AG20443 (cell line): ENCODE measurements at places on chromosomes 4 and X.
A peak's percentile ranks its signal among the peaks of the same experiment; 100 is the strongest.

DNA sequence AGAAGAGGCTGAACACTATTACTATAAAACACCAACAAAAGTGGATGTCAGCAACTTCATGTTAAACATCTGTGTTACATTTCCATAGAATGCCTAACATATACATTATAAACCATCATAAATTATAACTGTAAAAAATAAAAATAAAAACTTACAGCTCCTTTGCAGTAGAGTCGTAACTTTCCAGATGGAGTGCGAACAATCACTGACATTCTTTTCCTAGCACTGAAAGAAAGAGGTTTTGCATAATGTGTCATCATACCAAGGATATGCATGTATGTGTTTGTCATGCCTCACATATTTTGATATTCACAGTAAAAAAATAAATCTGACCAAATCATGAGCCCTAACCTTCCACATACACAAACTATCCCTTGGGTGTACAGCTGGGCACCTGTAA is 113.1 kb downstream of the ATP8A1 start:
- DNase-seq = no peak

GRCh38 chrX:47178337-47178736 is 15.3 kb upstream of the UBA1 start:
- no peak for DNase-seq

GRCh38 chrX:118499295-118499694 is 3.7 kb downstream of the DOCK11 start:
- no peak for DNase-seq

GRCh38 chr4:186622788-186623464 is 67.6 kb upstream of the MTNR1A start:
- DNase-seq = peak; percentile 82

DNA sequence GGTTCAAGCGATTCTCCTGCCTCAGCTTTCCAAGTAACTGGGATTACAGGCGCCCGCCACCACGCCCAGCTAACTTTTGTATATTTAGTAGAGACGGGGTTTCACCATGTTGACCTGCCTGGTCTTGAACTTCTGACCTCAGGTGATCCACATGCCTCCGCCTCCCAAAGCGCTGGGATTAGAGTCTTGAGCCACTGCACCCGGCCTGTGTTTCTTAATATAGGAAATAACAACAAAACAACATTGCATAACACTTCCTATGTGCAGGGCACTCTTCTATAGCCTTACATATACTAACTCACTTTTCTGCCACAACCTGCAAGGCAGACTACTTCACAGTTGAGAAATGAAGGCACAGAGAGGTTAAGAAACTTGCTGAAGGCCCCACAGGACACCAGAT is 12.8 kb upstream of the TMEM131L start:
- no peak for DNase-seq

GRCh38 chr4:19047279-19047880 is 1025.8 kb upstream of the LCORL start:
- no peak for DNase-seq

- DNase-seq = no peak
Measured at GRCh38 chr4:163523791-163524365, 29.4 kb downstream of the TMA16 start.

- DNase-seq = peak; percentile 15
Measured at GRCh38 chrX:130085551-130086446, 24.5 kb downstream of the ELF4 start.

DNA sequence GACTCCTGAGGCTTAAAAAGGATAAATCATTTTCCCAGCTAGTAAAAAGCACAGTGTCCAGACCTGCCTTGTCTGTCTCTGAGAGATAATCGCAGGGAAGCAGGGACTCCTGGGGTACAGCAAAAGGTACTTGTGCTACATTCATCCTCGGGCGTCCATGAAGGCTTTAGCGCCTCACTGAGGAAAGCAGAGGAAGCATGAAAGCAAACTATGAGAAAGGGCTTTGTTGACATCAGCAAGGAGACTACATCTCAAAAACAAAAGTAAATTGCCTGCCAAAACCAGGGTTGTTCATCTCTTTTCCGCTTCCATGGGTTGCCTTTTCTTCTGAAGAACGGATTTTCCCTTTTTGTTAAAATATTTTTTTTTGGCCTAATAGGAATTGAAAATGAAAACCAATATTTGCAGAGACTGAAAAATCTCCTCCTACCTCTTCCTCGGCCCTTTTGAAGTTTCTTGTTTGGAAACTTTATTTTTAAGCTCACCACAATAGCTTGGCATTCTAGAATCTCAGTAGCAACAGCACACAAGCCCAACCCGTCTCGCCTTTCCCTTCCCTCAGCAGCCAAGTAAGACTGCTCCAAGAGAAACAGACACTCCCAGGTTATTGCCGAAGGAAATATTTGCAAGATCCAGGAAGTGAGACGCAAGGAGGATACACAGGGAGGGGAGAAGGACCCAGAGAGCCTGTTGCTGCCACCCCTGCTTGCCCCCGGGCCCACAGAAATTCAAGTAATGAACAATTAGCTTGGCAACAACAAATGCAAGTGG is 148.3 kb upstream of the DGKK start:
- no peak for DNase-seq

DNA sequence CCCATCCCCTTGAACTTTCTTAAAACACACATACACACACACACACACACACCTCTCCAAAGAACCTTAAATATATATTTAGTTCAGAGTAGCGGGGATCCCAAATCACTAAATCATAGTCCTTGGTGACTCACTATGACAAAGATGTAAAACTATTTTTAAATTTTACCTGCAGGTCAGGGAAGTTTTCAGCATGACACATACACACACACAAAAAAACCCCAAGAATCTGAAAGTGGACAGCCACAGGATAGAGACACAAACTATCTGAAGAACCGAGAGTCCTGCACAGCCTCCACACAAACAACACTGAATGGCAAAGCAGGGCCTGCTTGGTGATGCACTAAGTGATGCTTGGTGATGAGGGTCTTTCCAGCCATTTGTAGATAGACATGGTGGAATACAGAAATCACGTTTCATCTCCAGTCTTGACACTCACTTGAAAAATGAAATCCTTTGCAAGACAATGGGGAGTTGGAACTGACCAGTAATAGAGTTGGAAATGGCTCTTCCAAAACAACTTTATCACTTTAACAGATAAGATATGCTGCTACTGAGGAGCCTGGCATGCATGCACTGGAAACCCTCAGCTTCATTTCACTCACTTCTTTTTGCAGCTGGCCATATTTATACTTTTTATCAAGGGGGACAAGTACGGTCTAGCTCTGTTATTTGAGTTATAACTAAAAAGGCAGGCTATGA is 307.3 kb downstream of the RAPGEF2 start:
- no peak for DNase-seq

DNA sequence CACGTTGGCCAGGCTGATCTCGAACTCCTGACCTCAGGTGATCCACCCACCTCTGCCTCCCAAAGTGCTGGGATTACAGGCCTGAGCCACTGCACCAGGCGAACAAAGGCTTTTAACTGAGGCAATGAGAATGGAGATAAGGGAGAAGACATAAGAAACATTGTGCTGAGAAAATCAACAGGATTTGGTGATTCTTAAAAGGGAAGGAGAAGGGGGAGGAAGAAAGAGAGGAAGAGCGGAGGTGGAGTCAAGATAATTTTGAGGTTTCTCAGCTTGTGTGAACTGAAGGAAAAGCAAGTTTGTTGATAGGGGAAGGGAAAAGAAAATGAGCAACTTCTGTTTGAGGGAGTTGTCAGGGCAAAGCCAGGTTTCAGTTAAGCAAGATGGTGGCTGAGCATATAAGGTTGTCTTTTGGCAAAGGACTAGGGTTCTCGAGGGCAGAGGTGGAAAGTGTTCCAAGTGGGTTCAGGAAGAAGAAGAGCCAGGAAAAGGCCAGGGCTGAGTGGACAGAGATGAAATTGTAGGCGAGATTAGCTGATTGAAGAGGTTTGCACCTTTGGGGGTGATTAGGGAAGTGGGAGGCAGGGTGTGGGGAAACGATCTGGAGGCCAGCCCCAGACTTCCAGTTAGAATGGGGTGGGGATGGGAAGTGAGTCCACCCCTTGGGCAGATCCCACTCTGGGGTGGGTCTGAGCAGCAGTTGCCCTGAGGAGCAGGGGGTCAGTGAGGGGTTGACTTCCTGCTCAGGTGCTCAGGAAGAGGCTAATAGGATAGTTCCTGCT is 7.8 kb downstream of the DOCK11 start:
- DNase-seq = no peak

DNA sequence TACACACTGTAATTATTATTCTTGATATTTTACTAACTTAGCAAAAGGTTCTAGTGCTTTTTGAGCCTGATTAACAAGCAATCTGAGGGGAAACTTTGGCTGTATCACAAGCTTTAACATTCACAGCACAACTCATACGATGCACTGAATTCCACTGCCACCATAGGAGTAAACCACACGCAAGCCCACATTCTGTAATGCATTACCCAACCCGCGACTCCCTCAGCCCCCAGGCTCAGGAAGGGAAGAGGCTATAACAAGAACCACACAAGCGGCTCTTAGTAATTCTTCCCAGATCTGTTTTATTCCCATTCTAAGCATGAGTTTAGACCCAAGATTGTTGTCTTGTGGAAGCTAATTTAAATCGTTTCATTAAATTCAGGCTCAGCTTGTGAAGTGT is 138.5 kb upstream of the TBL1X start:
- DNase-seq = no peak

DNA sequence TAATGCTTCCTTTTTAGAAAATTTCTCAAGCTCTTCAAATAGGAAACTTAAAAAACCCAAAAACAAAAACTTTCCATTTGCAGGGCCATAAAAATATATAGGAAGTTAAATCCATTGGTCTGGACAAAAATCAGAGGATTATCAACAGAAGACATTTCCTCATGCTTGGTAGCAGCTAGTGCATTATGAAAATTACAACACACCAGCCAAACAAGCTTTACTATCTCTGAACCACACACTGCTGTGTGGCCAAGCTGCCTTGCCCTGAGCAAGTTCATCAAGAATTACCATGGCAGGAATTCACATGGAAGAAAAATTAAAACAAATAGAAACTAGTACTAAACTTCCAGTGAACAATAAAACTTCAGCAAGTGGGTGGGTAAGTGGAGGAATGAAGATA is 3.6 kb downstream of the USP46 start:
- DNase-seq = no peak

DNA sequence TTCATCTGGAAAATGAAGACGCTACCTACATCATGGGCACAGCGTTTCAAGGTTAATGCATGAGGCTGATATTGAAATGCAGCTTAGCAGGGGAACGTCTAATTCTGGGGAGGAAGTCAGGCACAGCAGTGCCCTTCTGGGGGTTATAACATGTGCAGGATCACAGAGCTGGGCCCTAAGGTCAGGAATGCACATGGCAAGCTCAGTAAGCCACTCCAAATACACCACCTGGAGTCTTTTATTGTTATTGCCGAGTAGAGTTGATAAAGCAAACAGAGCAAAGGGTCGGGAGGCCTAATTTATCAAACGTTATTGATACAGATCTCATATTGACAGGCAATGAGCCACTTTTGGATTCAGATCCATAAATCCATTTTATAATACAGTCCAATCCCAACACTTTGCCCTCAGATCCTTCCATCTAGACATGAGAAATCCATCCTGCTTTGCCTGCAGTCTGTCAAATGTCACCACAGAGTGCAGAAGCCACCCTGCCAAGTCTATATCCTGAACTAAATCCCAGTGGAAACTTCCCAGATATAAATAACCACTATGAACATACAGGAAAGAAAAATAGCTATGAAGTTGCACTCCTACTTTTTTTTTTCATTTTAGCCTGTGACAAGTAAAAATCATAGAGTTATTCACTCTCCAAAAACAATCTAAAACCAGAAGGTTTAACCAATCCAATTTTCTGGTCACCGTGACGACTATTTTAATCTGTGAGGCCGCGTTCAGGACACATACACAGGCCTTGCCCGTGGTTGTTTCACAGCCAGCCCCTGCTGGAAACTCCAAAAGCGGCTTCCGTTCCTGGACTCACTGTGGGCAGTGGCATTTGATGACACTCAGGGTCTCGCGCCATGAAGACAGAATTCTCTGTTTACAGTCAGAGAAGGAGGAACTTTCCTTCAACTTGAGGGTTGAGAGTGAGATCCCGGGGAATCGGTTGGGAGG is 335.4 kb downstream of the DHX15 start:
- DNase-seq = no peak

GRCh38 chr4:168757500-168757899 is 252.6 kb downstream of the CBR4 start:
- DNase-seq = no peak

DNA sequence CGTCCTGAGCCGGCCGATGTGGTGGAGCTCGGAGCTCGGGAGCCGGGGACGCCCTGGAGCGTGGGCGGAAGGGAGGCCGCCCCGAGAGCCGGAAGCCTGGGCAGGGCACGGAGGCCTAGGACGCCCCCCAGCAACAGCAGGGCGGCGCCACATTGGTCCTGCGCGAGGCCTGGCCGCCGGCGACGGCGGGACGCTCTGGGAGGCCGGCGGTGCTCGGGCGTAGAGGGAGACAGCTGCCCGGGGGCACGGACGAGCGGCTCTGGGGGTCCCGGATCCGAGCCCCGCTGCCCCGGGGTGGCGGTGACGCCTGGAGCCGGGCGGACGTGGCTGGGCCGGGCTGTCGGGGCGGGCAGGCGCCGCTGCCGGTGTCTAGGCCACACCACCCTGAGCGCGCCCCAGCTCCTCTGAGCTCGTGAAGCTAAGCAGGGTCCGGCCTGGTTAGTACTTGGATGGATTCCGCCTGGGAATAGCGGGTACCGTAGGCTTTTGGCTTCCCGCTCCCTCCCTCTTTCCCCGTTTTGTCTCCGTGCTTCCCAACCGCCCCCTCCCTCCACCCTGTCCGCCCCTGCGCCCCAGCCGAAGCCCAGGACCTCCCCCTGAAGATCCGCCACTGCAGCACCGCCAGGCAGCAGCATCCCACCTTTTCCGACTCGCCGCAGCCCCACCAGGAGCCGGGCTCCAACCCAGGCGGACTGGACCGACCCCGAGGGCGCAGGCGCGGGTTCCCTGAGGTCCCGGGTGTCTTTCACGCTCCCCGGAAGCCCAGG is 12.1 kb downstream of the FRG2 start:
- peak; percentile 42 for DNase-seq

DNA sequence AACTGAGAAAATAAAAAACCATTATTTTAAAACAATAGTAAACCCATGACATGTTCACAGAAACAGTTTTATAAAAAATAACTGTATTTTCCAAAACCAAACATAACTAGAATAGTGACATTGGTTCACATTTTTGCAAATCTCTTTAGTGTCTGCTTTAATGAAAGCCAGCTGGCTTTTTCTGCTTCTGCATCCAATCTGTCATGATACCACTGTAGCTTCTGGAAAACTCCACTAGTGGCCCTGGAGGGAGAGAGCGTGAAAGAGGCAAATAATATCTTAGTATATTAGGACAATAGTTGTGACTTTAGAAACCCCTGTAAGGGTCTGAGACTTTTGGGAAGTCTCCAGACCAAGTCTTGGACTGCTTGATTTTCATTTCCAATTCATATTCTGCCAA is 31.1 kb downstream of the FGFBP1 start:
- peak; percentile 26 for DNase-seq

DNA sequence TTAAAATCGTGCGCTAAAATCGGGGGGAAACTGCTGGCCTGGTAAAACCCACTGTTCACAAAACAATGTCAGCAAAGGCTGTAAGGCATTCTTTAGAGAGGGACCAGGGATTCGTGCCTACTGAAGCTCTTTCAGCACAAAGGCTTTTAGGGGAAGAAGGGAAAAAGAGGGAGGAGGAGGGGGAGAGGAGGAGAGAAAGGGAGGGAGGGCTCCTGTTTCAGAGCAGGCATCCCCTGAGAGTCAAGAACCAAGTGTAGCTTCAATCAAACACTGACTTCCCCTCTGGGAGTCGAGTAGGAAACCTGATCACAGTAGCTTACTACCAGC is 9.5 kb downstream of the BCOR start:
- DNase-seq = no peak
